ENCODE measurements at places on chromosomes 13 and 19.

GRCh38 chr13:21909331-21909730, 238.5 kb downstream of the FGF9 start:
- no peak for DNase-seq

GRCh38 chr13:25688536-25688935, 316.8 kb downstream of the ATP8A2 start:
- no peak for DNase-seq

DNA sequence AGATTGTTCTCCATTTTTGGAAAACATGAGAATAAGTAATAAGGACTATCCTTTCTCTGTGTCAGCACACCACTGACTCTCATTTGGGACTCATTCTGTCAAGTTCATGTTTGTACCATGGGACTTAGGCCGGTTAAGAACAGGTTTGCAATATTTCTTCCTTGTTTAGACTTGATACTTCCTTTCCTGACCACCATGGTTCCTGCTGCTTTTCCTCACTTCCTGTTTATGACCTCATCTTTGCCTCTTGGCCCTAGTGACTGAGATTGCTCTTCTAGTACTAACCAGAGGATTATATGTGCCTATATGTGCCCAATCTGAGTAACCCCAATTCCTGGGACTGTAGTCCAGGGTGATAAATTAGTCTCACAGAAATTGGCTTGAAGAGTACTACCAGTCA, 32.5 kb upstream of the NDFIP2 start:
- DNase-seq = no peak

GRCh38 chr13:109899316-109899715, 112.9 kb upstream of the IRS2 start:
- no peak for DNase-seq

DNA sequence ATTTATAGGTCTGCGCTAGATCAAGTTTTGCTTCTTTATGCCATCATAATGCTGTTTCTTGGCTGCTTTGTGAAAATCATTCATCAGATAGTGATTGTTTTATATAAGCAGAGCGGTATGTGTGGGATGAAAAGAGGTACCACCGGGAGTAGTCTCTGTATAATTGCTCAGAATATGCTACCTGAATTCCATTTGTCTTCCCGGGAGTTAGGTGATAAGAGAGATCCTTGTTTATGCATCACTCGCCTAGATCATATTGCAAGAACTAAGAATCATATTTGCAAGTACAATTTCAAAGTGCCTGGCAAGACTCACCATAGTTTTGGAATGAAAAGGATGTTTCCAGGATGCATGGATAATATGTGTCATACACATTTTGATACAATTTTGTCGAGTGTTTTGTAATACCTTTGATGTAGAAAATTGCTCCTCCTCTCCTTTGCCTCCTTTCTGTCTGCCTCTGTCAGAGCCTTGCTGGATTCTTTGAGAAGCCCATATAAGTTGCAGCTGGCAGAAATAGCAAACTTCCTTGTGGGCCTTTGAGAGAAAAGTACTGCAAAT, 1306.0 kb upstream of the SLC10A2 start:
- no peak for DNase-seq

DNA sequence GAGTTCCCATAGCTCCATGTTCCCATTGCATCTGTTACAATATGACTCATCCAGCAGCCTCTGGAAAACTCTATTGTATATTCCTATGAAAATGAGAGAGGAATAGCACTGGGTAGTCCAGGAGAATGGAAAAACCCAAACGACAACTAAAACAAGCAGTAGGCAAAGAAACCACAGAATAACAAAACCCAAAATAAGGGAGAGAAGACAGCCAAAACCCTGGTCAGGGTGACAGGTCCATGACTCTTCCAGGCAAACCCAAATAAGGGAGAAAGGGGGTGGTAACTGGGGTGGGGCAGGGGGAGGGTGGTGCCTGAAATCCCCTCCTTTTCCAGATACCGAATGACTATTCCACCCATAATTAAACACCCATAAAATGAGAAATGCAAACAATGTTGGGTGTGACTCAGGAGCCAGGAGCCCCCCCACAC, 4.0 kb upstream of the ZNF8 start:
- no peak for DNase-seq

- DNase-seq = no peak
Observed at GRCh38 chr19:48670699-48671445, 1.9 kb downstream of the NTN5 start.

- peak; percentile 30 for DNase-seq
Observed at GRCh38 chr13:38868870-38869269, 121.8 kb downstream of the STOML3 start.
